Activated CD4-positive, alpha-beta T cell treated with anti-CD3 and anti-CD28 coated beads, Interleukin-10, Interleukin-2, amounts not matched to agents 100 ng/mL and 50 ng/mL, durations not matched to agents 16 hours and 8 hours (primary cell): ENCODE measurements at places on chromosomes 4 and X.

- DNase-seq = no peak
Measured at GRCh38 chrX:41133551-41133950, 48.3 kb downstream of the USP9X start.

GRCh38 chrX:70969635-70970481, 39.0 kb upstream of the SLC7A3 start:
- no peak for DNase-seq

GRCh38 chr4:57494821-57495220, 384.6 kb upstream of the IGFBP7 start:
- DNase-seq = no peak

DNA sequence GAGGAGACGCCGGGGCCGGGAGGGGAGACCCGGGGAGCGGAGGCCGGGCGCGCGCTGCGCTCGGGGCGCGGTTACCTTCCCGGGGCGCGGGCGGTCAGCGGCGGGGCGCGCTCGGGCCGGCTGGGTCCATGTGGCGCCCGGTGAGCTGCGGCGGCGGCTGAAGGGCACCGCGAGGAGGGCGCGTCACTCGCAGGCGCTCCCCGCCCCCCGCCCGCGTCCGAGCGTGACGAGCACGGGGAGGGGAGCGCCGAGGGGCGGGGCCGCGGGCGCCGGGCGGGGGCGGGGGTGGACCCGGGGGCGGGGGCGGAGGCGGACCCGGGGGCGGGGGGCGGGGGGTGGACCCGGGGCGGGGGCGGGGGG, at the start of gene CPLX1:
Gene CPLX1 (minus strand): TSS at position 159 of the 360 bp plus-strand sequence. CDS start 1,607 bp downstream, outside the sequence.
- DNase-seq = no peak

DNA sequence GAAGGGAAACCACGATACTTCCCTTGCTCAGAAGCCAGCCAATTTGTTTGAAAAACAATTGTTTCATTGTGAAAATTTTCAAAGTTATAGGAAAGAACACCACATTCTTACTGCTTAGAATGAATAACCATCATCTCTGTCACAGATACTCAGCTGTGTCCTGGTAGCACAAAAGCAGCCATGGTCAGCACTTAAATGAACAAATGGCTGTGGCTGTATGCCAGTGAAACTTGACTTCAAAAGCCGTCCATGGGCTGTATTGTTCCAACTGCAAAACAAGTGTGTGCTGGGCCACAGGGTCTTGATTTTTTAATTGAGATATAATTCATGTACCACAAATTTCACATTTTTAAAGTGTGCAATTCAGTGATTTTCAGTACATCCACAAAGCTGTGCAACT, 19.6 kb downstream of the NSDHL start:
- no peak for DNase-seq

- DNase-seq = no peak
Measured at GRCh38 chr4:151409470-151410313, 716 bp downstream of the FHIP1A start.

DNA sequence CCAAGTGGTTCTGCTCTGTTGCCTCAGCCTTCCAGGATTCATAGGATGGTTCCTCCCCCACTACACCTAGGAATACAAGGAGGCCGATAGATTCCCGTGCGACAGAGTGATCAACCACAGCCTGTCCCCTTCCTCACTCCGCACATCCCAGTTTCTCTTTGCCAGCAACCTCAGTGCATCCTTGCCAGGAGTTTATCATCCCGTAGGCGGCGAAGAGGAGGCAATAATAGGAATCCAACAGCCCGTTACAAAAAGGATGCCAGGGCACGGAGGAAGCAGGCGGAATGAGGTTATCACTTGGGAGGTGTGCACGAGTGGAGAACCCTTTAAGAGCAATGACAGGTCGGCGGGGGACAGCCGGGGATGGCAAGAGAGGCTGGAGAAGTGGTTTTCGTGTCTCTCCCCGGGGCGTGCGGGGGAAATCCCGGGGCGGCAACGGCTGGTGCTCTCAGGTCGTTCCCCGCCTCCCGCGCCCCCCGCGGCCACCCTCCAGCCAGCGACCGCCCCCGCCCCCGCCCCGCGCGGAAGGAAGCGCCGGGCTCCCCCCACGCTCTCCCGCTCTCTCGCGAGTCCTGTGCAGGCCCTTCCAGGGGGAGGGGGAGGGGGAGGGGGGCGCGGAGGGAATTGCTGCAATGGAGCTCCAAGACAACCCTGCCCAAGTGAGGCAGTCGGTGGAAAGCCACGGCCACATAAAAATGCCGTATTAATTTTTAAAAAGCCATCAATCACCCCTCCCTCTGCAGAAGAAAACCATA, 1.6 kb downstream of the PPP3CA start:
- peak; percentile 55 for DNase-seq

DNA sequence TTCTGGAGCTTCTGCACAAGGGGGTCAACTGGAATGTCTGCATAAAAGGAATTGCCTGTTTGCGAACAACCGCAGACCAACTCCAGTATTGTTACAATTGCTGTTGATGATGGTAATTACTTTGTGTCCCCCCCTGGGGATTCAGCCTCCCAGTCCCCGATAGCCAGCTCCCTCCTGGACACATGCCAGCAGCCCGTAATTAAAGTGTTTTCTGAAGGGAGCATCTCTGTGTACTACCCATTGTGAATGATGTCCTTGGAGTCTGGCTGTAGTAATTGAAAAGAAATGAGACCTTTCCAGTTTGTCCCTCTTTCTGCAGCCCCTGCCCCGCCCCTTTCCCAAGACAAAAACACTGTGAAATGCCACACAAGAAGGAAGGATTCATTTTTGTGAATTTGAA, 377.1 kb upstream of the LCORL start:
- no peak for DNase-seq

- DNase-seq = peak; percentile 44
Measured at GRCh38 chr4:84529169-84529751, 30.2 kb upstream of the NKX6-1 start.

DNA sequence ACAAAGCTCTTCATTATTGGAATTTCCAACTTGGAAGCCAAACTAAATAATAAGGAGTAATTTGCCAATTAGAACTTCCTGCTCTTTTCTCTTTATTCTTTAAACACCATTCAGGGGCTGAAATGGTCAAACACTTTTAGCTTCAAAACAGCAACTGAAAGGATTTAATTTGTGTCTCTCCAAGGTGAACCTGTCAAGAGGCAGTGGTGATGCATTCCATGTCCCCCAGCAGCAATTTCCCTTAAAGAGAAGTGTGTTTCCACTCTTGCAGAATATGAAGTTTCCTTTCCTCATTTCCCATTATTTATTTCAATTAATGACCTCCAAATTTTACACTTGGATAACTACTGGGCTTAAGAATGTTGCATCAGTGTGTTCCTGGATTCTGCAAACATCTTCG, 156.0 kb downstream of the COL25A1 start:
- DNase-seq = no peak

DNA sequence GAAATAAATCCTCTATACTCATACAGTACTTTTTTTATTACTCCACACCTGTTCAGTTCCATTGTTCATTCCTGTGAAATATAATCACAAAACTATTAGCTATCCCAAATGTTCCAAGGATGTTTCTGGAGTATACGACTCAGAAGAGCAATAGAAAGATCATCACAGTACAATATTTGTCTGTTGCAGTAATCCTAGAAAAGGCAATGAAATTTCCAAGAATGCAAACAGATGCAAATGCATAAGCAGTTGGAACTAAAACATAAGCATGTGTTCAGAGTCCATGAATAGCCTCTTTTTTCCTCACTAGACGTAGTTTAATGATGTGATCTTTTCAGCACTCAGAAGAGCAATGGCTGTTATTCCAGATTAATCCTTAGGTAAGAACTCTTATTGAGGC, 55.2 kb downstream of the RTL3 start:
- no peak for DNase-seq

GRCh38 chr4:143558823-143559756, 45.6 kb downstream of the SMARCA5 start:
- DNase-seq = peak; percentile 72

- DNase-seq = peak; percentile 36
Measured at GRCh38 chrX:108584617-108585211, 145.1 kb downstream of the COL4A5 start.

DNA sequence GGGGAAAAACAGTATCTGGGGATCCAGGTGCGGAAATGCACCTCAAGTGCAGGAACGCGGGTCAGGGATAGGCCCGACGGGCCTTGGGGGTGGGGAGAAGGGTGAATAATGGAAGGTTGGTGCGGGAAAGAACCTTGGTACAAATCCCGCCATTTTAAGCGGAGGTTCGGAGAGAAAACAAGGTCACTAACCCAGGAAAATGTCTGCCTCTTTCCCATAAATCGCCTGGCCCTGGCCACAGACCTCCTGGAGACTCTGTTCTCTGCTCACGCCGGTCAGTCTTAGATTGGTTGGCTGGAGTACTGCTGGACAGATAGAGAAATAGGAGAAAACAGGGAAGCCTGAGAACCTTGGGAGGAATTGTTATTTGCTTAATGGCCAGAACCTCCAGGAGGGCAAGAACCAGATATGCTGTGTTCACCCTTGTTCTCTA, 897 bp upstream of the FBXL5 start:
- no peak for DNase-seq

- DNase-seq = no peak
Measured at GRCh38 chr4:172776203-172776861, 392.3 kb upstream of the GALNT7 start.

GRCh38 chr4:188665491-188666457, 526.5 kb downstream of the TRIML1 start:
- DNase-seq = no peak

- DNase-seq = no peak
Measured at GRCh38 chr4:121266982-121267381, 102.9 kb upstream of the TNIP3 start.

- DNase-seq = peak; percentile 73
Measured at GRCh38 chr4:182938205-182938645, 21.0 kb upstream of the DCTD start.

DNA sequence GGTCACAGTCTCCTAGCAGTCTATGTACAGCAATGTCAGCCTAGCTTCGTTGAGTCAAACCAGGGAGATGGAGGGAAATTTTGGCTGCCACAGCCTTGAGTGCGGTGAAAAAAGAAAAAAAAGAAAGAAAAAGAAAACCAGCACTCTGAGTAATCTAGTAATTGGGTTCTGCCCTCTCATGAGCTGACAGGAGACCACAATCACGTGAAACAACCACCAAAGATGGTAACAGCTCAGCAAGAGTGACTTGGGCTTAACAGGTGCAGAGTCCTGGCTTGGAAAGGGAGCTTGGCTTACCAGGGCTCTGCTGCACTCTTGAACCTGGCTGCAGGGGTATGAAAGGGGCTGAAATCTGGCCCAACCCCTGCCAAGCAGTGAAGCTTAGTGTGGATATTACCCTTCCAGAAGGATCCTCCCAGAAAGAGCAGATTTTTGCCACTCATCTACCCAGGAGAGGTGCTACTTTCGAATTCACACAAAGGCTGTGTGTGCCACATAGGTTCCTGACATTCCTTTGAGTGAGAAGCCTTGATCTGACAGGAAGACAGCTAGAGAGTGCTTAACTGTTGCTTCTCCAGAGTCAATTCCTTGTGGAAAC, 350.3 kb downstream of the PTTG2 start:
- peak; percentile 97 for DNase-seq

DNA sequence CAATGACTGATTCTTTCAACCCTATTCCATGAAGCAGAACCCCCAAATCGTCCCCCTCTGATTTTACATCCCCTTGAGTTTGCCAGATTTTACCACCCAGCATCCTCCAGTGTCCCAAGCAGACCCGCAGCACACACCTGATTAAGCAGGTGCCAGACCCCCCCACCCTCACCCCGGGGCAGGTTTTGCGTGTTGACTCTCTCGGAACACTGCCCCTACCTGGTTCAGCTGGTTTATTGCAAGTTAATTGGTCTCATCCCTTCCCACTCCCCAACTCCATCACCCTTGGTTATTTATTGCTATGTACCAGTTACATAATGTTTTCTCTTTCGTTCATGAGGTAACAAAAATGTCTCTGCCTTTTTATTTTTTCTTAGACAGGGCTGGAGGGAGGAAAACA, 258.4 kb downstream of the BCOR start:
- DNase-seq = no peak

- DNase-seq = no peak
Measured at GRCh38 chrX:67673741-67674274, 130.0 kb downstream of the AR start.

DNA sequence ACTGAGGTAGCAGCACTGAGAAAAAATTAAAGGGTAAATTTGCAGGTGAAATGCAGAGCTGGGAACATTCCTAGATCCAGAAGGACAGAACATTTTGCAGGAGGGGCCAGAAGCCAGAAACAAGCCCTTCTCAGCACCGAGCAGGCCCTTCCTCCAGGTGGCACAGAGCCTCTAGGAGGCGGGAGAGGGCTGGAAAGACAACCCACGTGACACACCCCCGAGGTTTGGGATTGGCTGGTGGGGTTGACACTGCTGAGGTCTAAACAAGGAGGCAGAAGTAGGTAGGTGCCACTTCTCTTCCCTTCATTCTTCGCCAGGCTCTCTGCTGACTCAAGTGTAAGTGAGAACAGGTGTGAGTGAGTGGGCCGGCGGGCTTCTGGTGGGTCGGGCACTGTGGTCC, at the start of gene PAGE4:
Gene PAGE4 (plus strand): TSS at position 288 of the 400 bp plus-strand sequence. CDS start 1,126 bp downstream, outside the sequence.
- DNase-seq = no peak

DNA sequence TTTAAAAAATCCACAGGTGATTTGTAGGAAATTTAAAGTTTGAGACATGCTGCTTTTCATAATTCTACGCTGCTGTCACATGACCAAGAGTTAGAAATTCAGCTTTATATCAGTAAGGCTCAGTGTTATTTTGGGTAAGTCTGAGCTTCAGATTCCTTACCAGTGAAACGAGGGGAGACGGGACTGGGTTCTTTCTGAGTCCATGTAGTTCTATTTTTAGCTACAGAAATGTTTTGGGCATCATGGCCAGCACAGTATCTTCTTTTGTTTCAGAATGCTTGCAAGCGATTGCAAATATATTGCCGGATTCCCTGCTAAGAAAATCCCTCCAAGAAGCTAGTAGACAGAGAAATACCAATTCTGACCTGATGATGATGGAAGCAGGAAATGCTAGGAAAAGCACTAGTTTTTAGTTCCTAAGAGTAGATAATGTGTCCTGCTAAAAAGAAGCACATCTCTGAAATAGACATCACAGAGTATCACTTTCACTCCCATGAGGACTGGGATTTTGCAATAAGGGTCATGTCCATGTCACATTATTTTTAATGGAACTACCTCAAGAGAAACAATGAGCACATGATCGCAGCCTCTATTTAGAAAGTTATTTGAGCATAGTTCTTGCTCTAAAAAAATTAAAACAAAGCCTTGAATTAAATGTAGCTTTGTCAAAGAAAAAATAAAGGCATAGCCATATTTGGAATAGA, 10.9 kb downstream of the ATP1B4 start:
- no peak for DNase-seq

DNA sequence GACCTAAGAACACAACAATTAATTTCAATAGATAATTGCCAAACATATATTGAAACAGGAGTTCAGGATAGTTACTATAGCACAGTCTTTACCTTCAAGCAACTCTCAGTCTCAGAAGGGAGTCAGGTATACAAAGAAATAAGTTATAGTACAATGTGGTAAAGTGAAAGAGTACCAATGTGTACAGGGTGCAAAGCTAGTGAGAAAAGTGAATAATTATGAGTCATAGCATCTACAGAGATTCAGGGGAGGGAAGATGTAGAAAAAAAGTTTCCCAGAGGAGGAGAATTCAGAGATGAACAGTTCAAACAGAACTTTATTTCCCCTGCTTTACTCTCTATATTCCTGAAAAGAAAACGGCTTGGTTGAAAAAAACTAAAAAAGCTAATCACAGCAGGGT, 22.7 kb upstream of the DKK2 start:
- DNase-seq = no peak
